Stimulated activated CD4-positive, alpha-beta T cell treated with anti-CD3 and anti-CD28 coated beads, Interleukin-15, amount 100 ng/mL, for 1 hour (primary cell): ENCODE measurements at places on chromosomes 13 and 19.

DNA sequence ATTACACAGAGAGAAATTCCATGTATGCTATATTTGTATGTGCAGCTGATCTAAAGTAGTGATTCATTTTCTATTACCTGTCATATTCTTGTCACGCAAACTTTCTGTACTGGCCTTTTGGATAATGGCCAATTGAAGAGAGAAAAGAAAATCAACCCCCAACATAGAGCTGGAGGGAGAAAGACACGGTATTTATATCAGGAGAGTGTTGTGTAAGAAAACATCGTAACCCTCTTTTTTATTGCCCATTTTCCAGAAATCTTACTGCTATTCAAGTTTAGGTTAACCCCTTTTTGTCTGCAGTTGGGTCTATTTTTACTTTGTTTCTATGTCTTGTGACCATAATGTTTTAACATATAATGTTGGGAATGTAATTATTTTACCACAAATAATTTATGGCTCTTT is 27.9 kb downstream of the DGKH start:
- DNase-seq: no peak

GRCh38 chr13:112743451-112744167 is 53.8 kb downstream of the ATP11A start:
- no peak for DNase-seq

GRCh38 chr13:30737511-30738337 is 2.4 kb downstream of the ALOX5AP start:
- no peak for DNase-seq

- DNase-seq: no peak
Observed at GRCh38 chr13:19055611-19056010, 126.0 kb downstream of the TUBA3C start.

- no peak for DNase-seq
Observed at GRCh38 chr13:63184693-63185092, 1769.0 kb upstream of the PCDH20 start.

DNA sequence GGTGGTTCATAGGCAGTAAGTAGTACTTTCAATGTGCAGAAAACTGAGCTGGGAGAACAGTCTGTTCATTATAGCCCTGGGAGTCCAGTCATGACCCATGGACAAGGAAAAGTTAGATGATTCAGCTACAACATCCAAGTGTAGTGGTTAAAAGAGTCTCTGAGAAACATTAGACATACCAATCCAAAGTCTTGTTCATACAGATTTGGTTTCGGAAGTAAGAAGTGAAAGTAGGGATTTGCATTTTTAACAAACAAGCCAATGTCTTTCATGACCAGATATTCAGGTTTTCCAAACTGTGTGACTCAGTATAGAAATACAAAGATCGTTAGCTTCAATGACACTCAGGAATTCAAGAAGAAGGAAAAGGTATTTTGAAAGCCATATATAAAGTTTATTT is 345.3 kb downstream of the SLITRK1 start:
- no peak for DNase-seq

GRCh38 chr13:112066624-112067004 is 335 bp upstream of the SOX1 start:
- DNase-seq: no peak

DNA sequence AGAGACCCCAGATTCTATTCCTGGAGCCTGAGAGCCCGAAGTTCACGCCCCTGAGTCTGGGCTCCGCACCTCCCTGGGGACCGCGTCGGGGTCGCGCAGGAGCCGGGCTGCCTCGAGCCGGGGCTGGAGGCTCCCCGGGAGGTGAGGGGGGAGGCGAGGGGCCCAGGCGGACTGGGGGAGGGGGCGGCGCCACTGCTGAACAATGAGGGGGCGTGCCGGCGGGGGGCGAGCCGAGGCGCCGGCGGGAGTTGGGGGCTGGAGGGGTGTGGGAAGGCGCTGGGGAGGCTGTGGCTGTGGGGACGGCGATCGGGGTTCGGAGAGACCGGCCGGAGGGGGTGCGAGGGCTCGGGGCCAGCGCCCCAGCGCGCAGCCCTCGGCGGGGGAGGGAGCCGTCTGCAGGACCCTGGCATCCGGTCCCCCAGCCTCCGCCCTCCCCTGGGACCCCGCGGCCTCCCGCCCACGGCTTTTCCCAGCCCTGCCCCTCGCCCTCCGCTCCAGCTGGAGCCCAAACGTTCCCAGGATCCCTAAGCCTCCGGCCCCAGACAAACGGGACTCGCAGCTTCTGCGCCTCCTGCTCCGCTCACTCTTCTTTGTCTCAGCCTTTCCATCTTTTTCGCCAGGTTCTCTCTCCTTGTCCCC is 922 bp downstream of the PLEKHG2 start:
- no peak for DNase-seq

- DNase-seq: no peak
Observed at GRCh38 chr19:19319732-19320360, 463 bp downstream of the SUGP1 start.

DNA sequence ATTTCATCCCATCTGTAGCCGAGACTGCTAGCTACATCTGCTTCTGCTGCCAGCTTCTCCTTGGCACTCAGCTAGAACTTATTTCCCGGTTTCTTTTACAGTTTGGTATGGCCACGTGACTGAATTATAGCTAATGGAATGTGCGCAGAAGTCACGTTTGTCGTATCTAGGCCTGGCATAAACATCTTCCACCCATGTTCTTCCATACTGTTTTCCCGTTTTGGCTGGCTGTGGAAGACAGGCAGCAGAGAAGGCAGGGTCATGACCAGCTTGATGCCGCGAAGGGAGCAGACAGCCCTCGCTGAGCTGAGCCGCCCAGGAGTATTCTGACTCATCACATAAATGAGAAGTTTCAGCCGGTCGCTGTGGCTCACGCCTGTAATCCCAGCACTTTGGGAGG is 186.7 kb downstream of the RFC3 start:
- no peak for DNase-seq

DNA sequence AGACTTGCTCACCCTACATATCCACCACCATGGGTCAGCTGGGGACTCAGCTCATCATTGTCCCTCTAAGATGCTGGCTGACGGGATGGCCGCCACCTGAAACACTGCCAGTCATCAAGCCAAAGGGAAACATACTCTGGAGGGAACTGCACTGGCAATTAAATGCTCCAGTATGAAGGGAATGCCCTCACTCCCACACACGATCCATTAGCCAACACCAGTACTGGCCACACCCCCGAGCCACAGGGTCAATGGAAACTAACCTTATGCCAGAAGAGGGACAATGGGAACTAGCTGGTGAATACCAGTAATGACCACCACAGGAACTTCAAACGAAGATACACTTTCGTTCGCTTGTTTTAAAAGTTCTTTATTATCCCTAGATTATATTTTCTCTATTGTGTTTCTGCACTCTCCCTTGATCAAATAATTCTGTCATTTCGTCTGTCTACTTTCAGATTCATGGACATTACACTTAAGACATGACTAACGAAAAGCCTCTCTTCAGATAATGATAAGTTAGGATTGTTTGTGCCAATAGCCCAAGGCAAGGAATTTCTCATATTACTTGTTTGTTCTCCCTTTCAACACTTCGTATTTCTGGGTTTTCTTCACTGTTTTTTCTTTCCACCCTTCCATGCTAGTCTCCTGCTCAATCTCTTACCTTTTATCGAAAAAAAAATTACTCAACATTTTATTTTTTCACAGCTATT is 1.7 kb upstream of the ZNF507 start:
- no peak for DNase-seq

GRCh38 chr13:76954538-76954937 is 6.2 kb downstream of the ACOD1 start:
- DNase-seq: no peak

DNA sequence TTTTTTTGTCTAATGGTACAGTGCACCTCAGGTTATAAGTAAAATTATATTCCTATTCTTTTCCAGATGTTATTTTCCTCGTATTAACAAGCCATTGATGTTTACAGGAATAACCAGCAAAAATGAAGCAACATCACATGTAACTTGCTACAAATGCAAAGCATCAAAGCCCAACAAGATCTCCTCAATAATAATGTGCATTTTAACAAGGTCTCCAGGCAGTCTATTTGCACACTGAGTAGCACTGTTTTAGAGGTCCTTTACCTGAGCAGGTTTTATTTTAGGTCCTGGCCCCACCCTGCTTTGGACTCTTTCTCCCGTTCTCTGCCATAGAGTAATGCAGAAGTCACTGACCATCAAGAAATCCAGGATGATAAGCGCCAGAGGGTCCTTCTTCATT is 298.4 kb downstream of the FGF14 start:
- no peak for DNase-seq

DNA sequence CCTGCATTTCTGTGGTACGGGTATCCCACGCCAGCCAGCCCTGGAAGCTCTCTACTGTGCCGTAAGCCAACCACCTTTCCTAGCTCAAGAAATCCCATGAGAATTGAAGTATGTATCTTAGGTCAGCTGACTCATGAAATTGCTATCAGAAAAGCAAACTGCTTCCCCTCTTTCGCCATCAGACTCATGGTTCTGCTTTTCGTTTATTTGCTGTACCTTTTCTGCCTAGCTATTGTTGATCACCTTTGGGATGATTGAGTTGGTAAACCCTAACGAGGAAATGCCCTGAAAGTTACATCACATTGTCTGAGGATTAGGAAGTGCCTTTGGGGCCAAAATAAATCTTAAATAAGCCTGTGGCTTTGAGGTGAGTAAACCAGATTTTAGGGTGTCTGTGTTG is at the start of gene ADGRE3:
TSS of gene ADGRE3 (minus strand) at position 81 of the 400 bp plus-strand sequence. CDS start at position 7, 74 bp downstream.
- DNase-seq: no peak

DNA sequence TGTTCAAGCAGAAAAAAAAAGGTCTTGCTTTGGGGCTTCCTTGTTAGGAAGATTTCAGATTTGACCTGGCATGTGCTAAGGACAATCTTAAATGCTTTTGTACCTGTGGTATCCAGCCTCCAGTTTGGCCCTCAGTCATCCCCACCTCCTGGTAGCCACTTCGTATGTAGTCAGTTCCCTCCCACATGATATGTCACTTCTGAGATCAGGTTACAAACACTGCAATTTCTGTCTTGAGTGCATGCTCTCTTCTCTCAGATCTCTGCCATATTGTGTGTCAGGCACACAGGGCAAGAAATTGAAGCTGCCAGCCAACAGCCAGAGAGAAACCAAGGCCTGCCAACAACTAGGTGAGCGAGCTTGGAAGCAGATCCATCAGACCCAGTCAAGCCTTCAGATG is 60.3 kb upstream of the STARD13 start:
- DNase-seq: no peak

DNA sequence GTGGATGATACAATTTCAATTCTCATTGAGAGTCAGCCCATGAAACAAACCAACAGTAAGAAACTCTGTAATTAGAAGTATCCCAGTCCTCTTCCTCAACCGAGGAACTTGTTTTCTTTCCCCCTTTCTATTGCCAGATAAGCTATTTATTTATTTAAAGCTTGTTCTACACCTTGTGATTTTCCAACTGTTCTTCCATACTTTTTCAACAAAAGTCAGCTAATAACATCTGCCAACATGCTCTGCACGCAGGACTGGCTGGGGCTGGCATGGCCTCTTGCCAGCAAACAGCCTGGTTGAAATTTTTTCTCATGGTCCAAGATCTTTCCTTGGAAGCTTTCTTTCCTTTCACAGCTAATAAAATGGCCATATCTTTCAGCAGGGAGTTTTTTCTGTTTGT is 2.9 kb upstream of the IRS2 start:
- DNase-seq: no peak

GRCh38 chr13:111393221-111393790 is 72.9 kb downstream of the TEX29 start:
- DNase-seq: no peak

DNA sequence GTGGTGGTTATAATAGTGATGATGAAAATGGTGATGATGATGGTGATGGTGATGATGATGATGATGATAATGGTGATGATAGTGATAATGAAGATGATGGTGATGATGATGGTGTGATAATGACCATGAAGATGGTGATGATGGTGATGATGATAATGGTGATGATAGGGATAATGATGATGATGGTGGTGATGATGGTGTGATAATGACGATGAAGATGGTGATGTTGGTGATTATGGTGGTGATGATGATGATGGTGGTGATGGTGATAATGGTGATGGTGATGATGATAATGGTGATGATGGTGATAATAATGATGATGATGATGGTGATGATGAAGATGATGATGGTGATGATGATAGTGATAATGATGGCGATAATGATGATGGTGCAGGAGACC is 1.6 kb downstream of the ADGRE1 start:
- no peak for DNase-seq

DNA sequence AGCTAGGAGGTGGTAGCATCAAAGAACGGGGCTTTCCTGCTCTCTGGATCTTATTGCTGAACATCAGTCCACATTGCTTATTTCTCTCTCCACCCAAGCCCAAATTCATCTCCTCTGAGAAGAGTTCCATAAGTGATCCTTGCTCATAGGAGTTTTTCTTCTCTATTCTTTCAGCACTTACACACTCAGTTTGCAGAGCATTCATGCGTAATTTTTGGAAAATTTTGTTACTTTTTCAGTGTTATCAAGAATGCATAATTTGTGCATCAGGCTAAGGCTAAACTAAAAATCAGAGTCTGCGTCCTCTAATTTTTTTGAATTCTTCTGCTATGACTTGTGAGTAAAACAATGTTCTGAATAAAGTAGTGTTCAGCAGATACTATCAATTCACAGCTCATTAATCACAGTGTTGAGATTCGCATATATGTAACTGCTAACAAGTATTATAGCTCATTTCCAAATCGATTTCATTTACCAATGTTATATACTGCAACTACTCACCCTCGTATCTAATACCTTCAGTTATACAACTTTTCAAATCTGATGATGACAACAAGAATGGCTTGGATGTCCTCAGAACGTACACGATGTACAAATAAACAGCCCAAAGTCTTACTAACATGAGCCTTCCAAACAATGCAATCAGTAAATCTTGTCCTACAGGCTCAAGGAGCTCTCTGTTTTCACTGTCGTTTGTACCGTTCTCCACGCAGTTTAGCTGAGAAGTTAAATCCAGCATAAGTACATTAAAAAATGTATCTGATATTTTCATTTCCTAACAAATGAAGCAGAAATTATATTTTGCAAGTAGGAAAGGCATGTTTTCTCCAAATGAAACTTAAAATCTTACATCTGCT is 36.4 kb upstream of the STARD13 start:
- no peak for DNase-seq

- no peak for DNase-seq
Observed at GRCh38 chr13:30832845-30833332, 73.2 kb upstream of the MEDAG start.

- no peak for DNase-seq
Observed at GRCh38 chr13:74904556-74904955, 577.4 kb downstream of the TBC1D4 start.
